ENCODE measurements at places on chromosomes 12 and 14.

- no peak for DNase-seq
Measured at GRCh38 chr12:32255588-32255987, 143.8 kb upstream of the FGD4 start.

GRCh38 chr14:58825606-58826005 lies 187.8 kb downstream of the DACT1 start:
- DNase-seq = no peak

GRCh38 chr12:124383028-124383427 lies 88.1 kb downstream of the RFLNA start:
- no peak for DNase-seq

GRCh38 chr12:82942991-82943401 lies 256.3 kb downstream of the TMTC2 start:
- no peak for DNase-seq

DNA sequence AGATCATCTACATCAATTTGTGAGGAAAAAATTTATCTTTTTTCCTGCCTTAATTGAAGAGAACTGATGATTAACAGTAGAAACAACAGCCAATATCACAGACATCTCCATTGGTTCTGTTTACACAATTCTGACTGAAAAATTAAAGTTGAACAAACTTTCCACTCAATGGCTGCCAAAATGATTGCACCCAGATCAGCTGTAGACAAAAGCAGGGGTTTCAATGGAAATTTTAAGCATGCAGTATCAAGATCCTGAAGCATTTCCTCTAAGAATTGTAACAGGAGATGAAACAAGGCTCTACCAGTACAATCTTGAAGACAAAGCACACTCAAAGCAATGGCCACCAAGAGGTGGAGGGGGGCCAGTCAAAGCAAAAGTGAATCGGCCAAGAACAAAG lies 231.6 kb upstream of the KRR1 start:
- no peak for DNase-seq

DNA sequence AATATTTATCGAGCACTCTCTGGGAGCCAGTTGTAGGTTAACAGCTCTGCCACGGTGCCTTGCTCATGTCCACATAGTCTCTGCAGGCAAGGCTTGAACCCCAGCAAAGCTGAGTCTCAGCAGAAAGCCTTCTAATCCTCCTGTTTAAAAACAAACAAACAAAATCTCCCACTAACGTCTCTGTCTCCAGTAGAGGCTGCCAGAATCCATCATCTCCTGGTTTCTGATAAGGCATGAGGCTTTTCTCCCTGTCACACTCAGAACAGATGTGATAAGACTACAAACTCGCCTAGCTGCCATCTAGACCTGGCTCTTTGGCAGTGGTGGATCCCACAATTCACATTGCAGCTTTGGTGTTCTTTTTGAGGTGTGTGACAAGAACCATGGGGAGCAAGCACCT lies 813.2 kb downstream of the AACS start:
- DNase-seq = no peak

GRCh38 chr14:103121846-103122584 lies 1.2 kb upstream of the TNFAIP2 start:
- no peak for DNase-seq
